PC-9 (cell line): ENCODE measurements at places on chromosomes 16 and 17. TPM values are rescaled to one million over a fixed set of nuclear protein-coding genes. Genes with fewer than 3 reads are reported as not detected.
A peak's percentile ranks its signal among the peaks of the same experiment; 100 is the strongest.

ABCC12 gene
- not detected in 2 replicates for total RNA-seq

DNA sequence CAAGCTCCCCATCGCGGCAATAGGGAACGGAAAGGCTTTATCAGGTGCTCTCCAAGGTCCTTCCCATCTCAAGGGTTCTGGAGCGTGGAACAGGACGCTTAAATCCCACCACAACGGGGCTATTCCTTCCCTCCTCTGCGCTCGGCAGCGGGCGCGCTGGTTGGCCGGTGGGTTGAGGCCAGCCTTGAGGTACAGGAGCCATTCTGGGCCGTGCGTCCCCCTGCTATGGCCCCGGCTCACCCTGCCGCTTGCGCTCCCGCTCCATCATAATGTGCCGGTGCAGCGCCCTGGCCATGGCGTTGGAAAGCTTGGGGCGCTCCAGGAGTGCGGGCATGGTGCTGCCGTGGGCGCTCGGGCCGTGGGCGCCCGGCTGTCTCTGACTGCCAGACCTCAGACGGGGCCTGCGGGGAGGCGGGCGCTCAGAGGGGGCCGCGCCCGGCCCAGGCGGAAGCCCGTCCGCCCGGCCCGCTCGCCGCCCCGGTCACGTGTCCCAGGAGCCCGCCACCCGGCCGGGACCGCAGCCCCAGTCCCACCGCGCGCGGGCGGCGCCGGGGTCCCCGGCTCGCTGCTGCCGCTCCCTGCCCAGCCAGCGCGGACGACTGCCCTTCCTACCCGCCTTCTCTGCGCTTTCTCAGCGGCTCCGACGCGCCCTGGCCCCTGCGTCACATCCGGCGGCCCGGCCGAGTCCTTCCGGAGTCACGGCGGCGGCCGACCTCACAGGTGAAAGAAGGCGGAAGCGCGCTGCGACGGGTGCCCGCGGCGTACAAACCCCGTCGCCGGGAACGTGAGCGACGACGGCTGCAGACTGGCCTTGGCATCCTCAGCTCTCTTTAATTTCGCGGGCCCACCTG is at the start of gene GPS2:
Gene GPS2 (minus strand): TSS at position 642 of the 851 bp plus-strand sequence. CDS start 308 bp downstream, at position 334.
- peaks cover 40% of the 10 kb centered on the region for H3K4me1 ChIP-seq
- H3K4me3 ChIP-seq = peak within 1 kb of the TSS; percentile 97
- DNase-seq = peak; percentile 80
- peak within 1 kb of the TSS; percentile 64 for H3K27ac ChIP-seq

- DNase-seq = no peak
- H3K27me3 ChIP-seq = peaks cover 72% of the 10 kb centered on the region
- H3K4me1 ChIP-seq = no peaks in the 10 kb centered on the region
- H3K4me3 ChIP-seq = no peak overlapping the region
- H3K36me3 ChIP-seq = no peaks in the 10 kb centered on the region
Observed at GRCh38 chr17:14317383-14317782, 16.5 kb downstream of the HS3ST3B1 start.

POLR2A gene
- 149 and 166 TPM in 2 replicates for total RNA-seq

DNA sequence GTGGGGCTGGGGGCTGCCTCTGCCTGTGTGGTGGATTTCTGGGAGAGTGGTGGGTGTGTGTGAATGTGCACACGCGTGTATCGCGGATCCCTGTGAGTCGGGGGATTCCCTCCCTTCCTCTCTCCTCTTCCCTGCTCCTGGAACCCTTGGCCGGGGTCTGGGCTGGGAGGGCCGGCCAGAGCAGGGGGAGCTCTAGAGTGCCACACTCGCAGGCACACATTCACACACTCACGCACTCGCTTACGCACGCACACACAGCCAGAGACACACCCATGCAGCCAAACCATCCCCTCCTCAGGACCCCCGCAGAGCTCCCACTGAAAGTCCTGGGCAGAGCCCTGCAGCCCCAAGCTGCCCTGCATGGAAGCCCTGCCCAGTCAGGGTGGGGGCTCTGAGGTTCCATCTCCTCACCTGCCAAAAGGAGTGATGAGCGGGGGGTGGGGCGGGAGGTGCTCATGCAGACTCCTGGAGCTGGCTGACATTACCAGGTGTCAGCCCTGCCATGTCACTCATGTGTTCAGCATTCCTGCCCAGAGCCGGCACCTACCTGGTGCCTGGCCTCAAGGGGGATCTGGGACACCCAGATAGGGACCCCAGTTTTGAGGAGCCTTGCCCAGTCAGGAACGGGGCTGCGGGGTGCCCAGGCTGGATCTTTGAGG is 1.9 kb downstream of the NECAB2 start:
- H3K4me3 ChIP-seq = no peak overlapping the region
- DNase-seq = no peak

GRCh38 chr17:78629436-78629995 is 52.3 kb upstream of the DNAH17 start:
- H3K4me3 ChIP-seq = no peak overlapping the region
- no peaks in the 10 kb centered on the region for H3K27me3 ChIP-seq
- DNase-seq = no peak

RNU2-1 gene
- total RNA-seq = 4,274 and 6,356 TPM in 2 replicates

DNA sequence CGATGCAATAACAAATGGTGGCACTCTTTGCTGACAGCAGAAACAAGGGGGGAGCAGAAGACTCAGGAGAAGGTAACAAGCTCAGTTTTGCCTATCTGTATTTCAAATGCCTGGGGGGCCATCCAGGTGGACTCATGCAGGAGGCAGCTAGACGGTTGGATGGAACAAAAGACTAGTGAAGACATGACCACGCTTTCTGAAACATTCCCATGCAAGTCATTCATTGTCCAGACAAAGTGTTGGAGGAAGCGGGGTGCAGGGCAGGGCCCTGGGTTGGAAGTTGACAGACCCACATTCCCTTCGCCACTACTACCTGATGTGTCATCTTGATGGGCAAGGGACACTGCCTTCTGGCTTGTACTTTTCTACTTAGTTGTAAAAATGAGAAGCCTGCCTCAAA is 29.8 kb upstream of the CRYBA1 start:
- H3K36me3 ChIP-seq = no peaks in the 10 kb centered on the region
- no peaks in the 10 kb centered on the region for H3K27me3 ChIP-seq
- DNase-seq = peak; percentile 25
- H3K27ac ChIP-seq = no peak overlapping the region
- H3K4me1 ChIP-seq = peaks cover 13% of the 10 kb centered on the region
- no peak overlapping the region for H3K4me3 ChIP-seq

TMEM98 gene
- total RNA-seq = not detected in 2 replicates

GRCh38 chr16:56630134-56630533 is 2.3 kb upstream of the MT1M start:
- no peaks in the 10 kb centered on the region for H3K27me3 ChIP-seq
- H3K4me1 ChIP-seq = peaks cover 7% of the 10 kb centered on the region
- DNase-seq = no peak
- no peaks in the 10 kb centered on the region for H3K36me3 ChIP-seq
- no peak overlapping the region for H3K4me3 ChIP-seq

HSF4 gene
- 96.9 and 100 TPM in 2 replicates for total RNA-seq

DNA sequence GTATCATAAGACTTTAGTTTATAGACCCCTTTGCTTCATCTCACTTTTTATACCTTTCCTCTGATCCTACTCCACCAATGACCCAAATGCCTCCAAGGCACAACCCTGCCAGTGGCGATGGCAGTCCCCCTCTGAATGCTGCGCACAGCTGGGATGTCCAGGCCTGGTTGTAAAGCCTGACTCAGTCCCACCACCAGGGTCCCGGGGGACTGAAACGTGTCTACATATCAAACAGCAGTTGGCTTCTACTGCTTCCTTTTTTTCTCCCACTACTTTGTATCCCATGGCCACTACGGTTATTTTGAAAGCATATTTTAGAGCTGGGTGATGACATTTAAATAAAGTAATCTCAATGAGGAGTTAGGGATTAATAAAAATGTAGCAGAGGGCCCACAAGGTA is 329.8 kb upstream of the PSMD7 start:
- H3K4me3 ChIP-seq = no peak overlapping the region
- H3K27ac ChIP-seq = no peak overlapping the region
- no peaks in the 10 kb centered on the region for H3K4me1 ChIP-seq
- peaks cover 30% of the 10 kb centered on the region; the same call in 1 of the 2 replicates for H3K27me3 ChIP-seq
- no peaks in the 10 kb centered on the region for H3K36me3 ChIP-seq

DNA sequence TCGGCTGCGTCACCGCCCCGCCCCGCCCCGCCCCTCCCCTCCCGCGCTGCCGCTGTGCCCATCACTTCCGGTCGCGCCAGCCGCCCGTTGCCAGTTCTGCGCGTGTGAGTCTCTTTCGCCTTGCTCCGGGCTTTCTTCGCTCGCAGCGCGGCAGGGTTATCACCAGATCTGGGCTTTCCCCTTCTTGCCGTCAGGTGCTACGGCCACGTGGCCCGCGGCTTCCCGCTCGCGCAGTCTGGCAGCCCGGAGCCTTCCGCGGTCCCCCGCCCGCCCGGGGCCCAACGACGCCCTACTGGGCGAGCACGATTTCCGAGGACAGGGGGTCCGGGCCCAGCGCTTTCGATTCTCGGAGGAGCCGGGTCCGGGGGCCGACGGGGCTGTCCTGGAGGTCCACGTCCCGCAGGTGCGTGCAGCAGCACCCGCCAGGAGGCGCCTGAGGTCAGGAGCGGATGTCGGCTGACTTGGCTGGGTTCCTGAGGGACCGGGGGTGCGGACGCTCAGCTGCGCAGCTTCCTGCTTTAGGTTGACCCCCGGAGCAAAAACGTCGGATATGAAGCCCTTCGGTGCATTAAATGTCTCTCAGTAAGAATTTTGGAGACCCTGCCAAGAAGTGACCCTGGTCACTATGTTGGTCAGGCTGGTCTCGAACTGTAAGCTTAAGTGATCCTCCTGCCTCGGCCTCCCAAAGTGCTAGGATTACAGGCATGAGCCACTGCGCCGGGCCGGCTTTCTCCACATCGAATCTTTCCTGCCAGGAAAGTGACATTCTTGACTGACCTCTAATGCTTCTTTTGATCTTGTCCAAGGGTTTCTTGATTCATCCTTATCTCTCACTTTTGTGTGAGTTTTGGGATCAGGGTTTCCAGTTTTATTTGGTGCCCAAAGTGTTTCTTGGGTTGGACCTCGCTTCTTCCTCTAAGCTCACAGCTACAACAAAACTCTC is at the start of gene METTL23:
Gene METTL23 (plus strand): TSS at position 64 of the 943 bp plus-strand sequence. CDS start 2,872 bp downstream, outside the sequence.
- DNase-seq = no peak
- H3K4me3 ChIP-seq = peak within 1 kb of the TSS; percentile 78
- 0 out of 2 replicates have a peak, but pooled peaks cover 6% of the 10 kb centered on the region for H3K36me3 ChIP-seq
- peaks cover 12% of the 10 kb centered on the region for H3K4me1 ChIP-seq
- H3K27ac ChIP-seq = peak within 1 kb of the TSS; percentile 81

DNA sequence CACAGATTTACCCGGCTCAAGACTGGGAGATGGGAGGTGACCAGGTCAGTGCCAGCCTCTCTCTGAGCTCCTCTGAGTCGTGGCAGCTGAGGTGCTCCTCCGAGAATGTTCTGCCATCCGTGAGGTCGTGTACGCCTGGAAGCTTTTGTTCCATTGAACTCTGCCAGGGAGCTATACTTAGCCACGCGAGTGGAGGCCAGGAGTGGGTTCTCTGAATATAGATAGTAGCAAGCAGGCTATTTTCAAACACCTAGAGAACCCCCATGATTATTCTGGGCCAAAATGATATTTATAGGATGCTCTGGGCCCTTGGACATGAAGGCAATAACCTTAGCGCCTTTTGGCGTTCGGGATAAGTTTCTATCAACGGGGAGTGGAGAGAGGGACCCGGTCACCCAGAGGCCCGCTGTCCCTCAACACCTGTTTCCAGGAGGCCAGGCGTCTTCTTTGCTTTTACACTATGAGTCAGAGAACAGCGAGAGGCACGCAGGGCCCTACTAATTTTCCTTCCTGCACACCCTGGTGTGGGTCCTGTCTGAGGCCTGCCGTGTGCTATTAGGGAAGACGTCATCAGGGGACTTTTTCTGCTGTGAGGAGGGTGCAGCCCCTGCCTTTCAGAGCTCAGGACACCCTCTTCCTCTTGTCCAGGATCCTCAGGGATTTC is 11.0 kb upstream of the MVD start:
- peaks cover 4% of the 10 kb centered on the region; the same call in 1 of the 2 replicates for H3K4me1 ChIP-seq
- H3K36me3 ChIP-seq = no peaks in the 10 kb centered on the region
- H3K27ac ChIP-seq = no peak overlapping the region
- no peaks in the 10 kb centered on the region for H3K27me3 ChIP-seq
- H3K4me3 ChIP-seq = no peak overlapping the region

FLOT2 gene
- 118 and 128 TPM in 2 replicates for total RNA-seq

CD79B gene
- total RNA-seq = not detected in 2 replicates

TNFSF13 gene
- 46.4 and 65.4 TPM in 2 replicates for total RNA-seq

- H3K4me3 ChIP-seq = no peak overlapping the region
- no peak for DNase-seq
- no peaks in the 10 kb centered on the region for H3K36me3 ChIP-seq
- no peaks in the 10 kb centered on the region for H3K4me1 ChIP-seq
- no peaks in the 10 kb centered on the region for H3K27me3 ChIP-seq
Observed at GRCh38 chr17:65408050-65408449, 153.4 kb downstream of the AXIN2 start.

- H3K36me3 ChIP-seq = no peaks in the 10 kb centered on the region
- no peak overlapping the region for H3K27ac ChIP-seq
- no peak for DNase-seq
- H3K4me1 ChIP-seq = no peaks in the 10 kb centered on the region
Observed at GRCh38 chr17:71522383-71522782, 598.4 kb upstream of the SOX9 start.

DNA sequence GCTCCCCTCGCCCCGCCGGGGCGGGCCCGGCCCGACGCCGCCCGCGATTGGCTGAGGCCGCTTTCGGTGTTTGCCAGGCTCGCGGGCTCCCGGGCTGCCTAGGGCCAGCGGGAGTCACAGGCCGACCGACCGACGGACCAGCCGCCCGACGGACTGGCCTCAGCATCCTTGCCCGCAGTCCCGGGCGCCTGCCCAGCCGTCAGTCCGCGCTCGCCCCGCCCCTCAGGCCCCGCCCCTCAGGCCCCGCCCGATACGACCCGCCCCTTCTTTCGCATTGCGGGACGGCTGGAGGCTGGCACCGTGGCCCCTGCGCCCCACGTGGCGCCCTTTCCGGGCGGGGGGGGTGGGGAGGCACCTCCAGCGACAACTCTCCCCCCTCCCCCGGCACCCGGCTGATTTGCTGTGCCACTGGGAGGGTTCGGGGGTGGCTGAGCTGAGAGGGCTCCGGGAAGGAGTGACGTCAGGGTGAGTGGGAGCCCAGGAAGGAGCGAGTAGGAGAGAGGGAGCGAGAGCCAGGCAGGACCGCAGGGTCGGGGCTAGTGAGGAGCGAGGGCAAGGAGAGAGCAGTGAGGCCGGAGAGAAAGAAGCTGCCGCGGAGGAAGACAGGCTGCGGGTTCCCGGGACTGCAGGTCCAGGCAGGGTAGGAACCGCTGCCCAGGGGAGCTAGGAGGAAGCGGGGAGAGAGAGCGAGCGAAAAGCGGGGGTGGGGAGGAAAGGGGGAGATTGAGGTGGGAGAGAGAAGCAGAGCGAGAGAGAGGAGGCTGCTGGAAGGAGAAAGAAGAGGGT is at the start of gene ASPHD1:
Gene ASPHD1 (plus strand): TSS at position 387 of the 786 bp plus-strand sequence. CDS start 484 bp downstream, outside the sequence.
- H3K4me1 ChIP-seq = peaks cover 16% of the 10 kb centered on the region; the same call in 1 of the 2 replicates
- peak within 1 kb of the TSS; percentile 72 for H3K4me3 ChIP-seq
- H3K27me3 ChIP-seq = no peaks in the 10 kb centered on the region
- peak; percentile 62 for DNase-seq
- no peaks in the 10 kb centered on the region for H3K36me3 ChIP-seq
- peak within 1 kb of the TSS; percentile 51 for H3K27ac ChIP-seq

TMC8 gene
- total RNA-seq = 1.9 and 2.6 TPM in 2 replicates

GRCh38 chr16:24309258-24310142 is 53.4 kb downstream of the CACNG3 start:
- peak; percentile 36 for DNase-seq
- no peaks in the 10 kb centered on the region for H3K36me3 ChIP-seq
- no peak overlapping the region for H3K27ac ChIP-seq
- no peak overlapping the region for H3K4me3 ChIP-seq

- H3K36me3 ChIP-seq = no peaks in the 10 kb centered on the region
- H3K27ac ChIP-seq = no peak overlapping the region
- no peaks in the 10 kb centered on the region for H3K4me1 ChIP-seq
- no peak for DNase-seq
- H3K27me3 ChIP-seq = no peaks in the 10 kb centered on the region
Observed at GRCh38 chr16:11277607-11278337, 1.5 kb upstream of the PRM2 start.

HSF5 gene
- total RNA-seq = not detected in 2 replicates

GRCh38 chr16:85615014-85615851 is 2.1 kb downstream of the GSE1 start:
- 0 out of 2 replicates have a peak, but pooled peaks cover 6% of the 10 kb centered on the region for H3K36me3 ChIP-seq
- peak; percentile 93 for DNase-seq
- H3K27ac ChIP-seq = peak overlapping the region; percentile 58
- H3K4me1 ChIP-seq = peaks cover 24% of the 10 kb centered on the region
